Vagina (tissue), 2 donors: ENCODE measurements at places on chromosomes 3 and 15.

- no peak for DNase-seq
These were observed 55.4 kb downstream of the EOMES start for GRCh38 chr3:27666708-27667107.

- DNase-seq: no peak
These were observed 29.5 kb downstream of the C2CD4B start for GRCh38 chr15:62135532-62136134.

GRCh38 chr15:53122818-53123217, 332.7 kb upstream of the ONECUT1 start:
- DNase-seq: no peak

GRCh38 chr15:101121511-101122090, 130.2 kb downstream of the CHSY1 start:
- DNase-seq: no peak

GRCh38 chr3:146777941-146778340, 172.8 kb upstream of the PLSCR5 start:
- no peak for DNase-seq

GRCh38 chr15:59550956-59551355, 60.6 kb upstream of the GCNT3 start:
- no peak for DNase-seq

DNA sequence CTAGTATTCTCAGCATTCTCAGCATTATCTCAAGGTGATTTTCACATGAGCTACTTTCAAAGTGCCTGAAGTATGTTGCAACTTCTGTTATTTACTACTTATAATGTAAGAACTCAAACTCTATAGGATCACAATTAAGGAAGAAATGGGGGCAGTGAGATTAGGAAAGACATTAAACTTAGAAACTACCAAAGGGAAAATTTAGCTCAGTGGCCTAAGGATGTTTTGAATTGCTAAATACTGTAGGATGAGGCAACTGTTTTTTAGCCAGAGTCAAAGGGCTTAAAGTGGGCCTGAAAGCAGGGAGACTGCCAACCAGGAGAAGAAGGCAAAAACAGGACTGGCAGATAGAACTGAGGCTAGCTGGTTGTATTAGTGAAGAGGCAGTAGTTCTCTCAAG, 55.5 kb upstream of the MBNL1 start:
- DNase-seq: no peak

DNA sequence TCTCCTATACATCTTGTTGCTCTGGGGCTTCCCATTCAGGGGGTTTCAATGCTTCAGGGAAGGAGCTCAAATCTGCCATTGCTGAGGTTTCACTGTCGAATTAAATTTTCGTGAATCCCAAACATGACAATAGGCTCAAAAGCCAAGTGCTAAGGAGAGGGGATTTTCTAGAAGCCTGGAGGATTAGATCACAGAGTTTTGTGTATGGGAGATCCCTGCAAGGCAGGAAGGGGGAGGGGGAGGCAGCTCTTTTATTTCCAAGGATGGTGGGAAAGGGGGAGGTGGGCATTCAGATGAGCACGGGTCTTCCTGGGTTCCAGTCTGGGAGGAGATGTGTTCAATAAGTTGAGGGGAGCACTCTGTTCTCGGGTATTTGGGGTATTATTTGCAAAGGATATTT, 69.9 kb upstream of the DLG1 start:
- no peak for DNase-seq

DNA sequence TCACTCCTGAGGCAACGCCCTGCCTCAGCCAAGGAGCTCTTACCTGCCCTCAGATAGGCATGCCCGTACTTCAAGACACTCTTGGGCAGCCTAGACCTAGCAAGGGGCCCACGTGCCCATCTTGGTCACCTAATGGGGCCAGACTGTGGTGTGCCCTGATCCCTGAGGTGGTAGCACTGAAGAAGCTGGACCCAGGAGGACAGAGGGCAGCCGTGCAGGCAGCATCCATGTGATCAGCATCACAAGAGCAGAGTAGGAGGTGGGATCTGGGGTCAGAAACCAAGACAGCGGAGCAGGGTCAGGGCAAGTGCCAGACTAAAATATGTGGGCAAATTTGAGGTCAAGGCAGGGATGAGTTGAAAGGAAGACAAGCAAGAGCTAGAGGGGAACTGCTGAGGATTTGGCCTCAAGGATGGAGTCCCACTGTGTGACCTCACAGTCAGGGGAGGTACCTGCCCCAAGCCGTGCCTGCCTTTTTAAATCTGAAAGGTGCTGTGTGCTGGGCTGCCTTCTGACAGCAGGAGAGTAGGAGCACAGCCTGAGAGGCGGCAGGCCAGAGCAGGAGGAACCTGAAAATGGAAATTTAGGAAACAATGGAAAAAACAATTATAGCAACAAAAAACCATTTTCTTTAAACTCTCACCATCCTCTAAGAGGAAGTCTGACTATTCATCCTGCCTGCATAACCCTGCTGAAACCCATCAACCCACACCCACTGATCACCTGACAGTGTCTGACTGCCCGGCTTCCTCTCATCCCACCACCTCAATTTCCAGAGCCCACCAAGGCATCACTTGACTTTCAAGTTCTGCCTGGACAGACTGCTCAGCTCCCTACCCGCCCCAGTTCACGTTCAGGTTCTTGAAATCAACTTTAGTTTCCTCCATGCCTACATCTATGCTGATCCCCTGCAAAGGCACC, 7.3 kb downstream of the ZBTB38 start:
- no peak for DNase-seq

GRCh38 chr3:13574083-13574797, 25.3 kb downstream of the FBLN2 start:
- no peak for DNase-seq

DNA sequence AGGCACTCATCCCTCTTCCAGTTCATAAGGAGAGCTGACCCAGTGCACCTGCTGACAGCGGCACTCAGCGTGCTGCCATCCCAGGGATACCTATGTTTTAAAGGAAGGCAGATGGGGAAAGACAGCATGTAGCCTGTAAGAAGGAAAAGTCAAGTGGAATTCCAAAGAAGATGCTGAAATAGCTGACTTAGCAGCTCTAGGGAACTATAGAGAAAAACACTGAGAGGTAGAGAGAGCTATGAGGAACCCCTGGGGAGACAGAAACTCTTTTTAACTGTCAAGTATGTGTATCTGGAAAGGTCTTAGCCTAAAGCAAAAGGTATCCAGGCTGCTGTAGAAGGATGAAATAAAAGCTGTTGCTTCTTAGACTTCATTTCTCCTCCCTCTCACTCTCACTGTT, 113.4 kb upstream of the BCL6 start:
- DNase-seq: no peak

DNA sequence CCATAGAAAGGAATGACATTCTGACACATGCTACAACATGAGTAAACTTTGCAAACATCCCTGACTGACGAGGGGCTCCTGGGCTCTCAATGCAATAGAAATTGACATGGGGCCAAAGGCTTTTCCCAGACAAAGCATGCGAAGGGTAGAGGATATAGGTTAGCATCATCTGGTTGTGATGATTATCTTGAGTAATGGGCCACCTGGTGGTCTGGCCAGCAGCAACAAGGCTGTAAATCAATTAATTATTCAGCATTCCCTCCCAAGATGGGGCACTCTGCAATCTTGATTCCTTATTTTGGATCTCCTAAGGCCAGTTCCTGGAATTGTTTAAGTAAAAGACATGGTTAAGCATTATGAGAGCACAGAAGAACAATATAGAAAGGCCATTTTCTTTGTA, 99.2 kb downstream of the AGBL1 start:
- DNase-seq: no peak

DNA sequence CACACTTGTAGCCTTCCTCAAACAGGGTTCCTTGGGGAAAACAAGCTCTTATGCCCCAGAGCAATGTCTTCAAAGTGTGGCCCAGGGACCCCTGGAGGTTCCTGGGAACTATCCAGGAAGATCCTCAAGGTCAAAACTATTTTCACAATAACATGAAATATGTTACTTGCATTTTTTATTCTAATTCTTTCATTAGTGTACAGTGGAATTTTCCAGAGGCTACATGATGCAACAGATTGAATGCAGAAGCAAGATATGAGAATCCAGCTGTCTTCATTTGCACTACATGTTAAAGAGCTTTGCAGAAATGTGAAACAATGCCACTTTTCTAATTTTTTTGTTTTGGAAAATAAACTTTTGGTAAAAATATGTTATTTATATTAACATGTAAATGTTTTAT, 190.9 kb downstream of the SLC9A9 start:
- DNase-seq: no peak

DNA sequence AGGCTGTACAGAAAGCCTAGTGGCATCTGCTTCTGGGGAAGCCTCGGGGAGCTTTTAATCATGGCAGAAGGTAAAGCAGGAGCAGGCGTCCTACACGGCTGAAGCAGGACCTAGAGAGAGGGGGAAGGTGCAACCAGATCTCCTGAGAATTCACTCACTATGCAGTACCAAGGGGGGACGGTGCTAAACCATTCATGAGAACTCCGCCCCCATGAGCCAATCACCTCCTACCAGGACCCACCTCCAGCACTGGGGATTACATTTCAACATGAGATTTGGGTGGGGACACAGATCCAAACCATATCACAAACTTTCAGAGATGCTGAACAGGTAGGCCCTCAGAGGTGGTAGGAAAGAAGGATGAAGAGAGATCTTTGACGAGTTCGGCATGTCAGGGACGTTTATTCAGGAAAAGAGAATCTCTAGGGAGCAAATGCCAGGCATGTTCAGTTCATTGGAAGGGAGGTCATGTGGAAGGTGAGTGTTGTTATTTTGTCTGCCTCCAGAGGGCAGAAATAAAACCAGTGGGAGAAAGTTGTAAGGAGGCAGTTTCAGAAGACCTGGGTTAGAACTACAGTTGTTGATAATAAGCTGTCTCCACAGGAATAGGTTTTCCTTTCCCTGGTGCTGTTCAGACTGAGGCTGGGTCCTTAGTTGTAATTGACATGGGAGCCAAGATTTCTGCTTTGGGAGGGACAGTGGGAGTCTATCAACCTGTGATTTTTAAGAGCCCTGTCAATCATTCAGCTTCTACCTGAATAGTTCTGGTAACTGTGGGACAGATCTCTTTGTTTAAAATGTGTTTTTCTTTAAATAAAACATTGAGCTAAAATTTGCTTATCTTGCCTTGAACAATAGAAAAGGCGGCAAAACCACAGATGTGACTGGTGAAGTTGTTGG, 4.3 kb upstream of the FNDC3B start:
- no peak for DNase-seq

GRCh38 chr3:192409838-192410683, 317.3 kb downstream of the FGF12 start:
- DNase-seq: no peak

GRCh38 chr3:107837895-107838612, 252.8 kb downstream of the CD47 start:
- DNase-seq: no peak

DNA sequence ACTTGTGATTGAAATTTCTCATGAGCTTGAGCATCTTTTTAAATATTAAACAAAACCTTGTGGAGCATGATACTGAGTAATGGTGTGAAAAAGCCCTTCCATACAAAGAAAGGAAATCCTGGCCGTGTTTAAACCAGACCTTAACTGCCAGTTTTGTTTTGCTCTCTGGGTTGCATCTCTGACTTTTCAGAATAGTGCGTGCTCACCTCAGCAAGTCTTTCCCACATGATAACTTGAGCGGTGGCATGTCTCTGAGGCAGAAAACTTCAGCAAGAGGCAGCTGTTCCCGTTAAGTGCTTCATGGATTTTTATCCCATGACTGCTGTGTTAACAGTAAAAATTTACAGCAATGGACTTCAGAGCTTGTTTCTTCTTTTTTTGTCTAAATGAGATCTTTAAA, 393.3 kb downstream of the FEZF2 start:
- no peak for DNase-seq

DNA sequence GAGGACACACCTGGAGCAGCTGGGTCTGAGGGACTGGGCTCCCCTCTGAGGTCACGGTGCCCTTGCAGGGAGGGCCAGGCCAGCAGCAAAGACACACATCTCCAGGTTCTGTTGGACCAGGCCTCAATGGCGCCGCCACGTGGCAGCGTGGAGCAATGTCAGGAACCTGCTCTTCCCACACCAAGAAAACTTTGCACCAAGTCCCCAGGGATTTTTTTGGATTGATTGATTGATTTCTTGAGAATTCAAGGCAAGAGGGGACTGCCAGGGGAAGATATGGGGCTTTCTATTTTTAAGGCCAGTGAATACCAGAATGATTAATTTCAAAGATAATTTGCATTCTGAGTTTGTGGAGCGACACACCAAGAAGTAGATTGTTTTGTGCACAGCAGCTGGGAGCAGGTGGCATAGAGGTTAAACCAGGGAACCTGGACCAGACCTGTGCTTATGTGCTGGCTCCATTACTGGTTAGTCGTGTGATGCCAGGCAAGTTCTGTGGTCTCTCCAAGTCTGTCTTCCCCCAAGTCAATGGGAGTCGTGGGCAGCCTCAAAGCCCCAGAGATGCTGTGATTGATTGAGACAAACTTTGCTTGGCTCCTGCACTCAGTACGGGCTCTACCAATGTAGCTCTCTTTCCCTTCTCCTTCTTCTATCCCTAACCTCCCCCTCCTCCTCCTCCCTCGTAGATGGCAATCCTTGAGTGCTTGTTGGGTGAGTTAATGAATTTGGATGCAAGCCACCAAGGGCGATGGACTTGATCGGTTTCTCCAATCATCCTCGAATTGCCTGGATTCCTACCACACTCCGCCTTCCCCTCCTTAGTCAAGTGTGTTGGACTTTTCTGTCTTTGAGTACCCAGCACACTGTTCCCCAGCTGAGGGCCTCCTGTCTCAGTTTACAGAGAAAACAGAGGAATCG, 96.2 kb upstream of the TRPM1 start:
- DNase-seq: no peak

GRCh38 chr3:25557694-25558093, 107.0 kb downstream of the TOP2B start:
- no peak for DNase-seq

DNA sequence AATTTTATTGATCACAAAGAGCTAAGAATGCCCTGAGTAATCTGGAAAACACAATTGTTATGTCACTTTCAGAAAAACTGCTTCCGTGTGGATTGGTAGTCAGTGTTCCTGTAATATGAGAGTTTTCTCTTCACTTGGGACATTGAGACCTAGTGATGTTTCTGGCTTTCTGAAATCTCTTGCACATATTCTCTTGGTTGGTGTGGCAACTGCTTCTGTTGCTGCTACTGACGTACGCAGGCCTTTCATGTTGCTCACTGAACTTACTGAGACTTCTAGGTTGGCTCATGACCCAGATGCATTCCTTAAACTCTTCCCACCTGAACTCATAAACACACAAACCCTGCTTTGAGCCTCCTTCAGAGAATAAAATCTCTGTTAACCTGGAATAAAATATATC, 175.0 kb upstream of the PFN2 start:
- DNase-seq: no peak

GRCh38 chr15:59303136-59303535, 69.5 kb downstream of the MYO1E start:
- DNase-seq: no peak

GRCh38 chr3:17832016-17832415, 89.6 kb upstream of the TBC1D5 start:
- DNase-seq: no peak
